ENCODE measurements at places on chromosomes 16 and 17.

GRCh38 chr17:80927791-80928216 is 63.8 kb upstream of the CHMP6 start:
- DNase-seq: no peak

- no peak for DNase-seq
Measured at GRCh38 chr17:67582673-67583081, 135.1 kb upstream of the NOL11 start.

GRCh38 chr17:7747635-7748071 is 30.1 kb downstream of the DNAH2 start:
- DNase-seq: no peak

DNA sequence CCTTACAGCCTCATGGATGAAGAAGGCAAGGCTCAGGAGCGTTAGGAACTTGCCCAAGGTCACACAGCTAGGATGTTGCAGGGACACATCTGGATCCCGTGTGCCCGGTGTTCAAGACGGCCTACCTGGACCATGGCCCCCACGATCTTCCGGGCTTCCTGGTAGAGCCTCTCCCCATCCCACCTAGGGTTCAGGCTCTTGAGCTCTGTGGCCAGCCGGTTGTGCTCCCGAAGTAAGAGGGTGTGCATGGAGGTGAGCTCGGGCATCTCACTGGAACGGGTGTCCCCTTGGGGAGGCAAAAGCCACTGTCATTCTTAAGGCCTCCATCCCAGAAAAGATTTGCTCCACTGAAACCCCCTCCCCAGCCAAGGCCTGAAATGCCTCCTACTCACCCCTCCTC is 5.3 kb downstream of the MPO start:
- no peak for DNase-seq

DNA sequence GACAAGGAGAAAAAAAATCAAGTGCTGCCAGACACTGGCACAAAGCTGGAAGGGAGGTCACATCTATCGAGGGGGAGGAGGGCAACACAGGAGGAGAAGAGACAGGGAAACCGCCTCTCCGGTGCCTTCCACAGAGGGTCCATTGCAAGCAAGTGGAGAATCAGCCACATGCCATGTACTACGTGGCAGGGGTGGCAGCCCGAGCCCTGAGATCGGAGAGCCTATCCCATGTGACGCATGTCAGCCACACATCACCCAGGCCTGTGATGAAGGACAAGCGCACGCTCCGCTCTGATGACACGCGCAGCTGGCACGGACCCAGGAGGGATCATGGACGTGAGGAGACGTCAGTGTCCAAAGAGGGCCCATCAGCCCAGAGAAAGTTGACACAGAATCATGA is 30.1 kb downstream of the ADCY9 start:
- DNase-seq: no peak

DNA sequence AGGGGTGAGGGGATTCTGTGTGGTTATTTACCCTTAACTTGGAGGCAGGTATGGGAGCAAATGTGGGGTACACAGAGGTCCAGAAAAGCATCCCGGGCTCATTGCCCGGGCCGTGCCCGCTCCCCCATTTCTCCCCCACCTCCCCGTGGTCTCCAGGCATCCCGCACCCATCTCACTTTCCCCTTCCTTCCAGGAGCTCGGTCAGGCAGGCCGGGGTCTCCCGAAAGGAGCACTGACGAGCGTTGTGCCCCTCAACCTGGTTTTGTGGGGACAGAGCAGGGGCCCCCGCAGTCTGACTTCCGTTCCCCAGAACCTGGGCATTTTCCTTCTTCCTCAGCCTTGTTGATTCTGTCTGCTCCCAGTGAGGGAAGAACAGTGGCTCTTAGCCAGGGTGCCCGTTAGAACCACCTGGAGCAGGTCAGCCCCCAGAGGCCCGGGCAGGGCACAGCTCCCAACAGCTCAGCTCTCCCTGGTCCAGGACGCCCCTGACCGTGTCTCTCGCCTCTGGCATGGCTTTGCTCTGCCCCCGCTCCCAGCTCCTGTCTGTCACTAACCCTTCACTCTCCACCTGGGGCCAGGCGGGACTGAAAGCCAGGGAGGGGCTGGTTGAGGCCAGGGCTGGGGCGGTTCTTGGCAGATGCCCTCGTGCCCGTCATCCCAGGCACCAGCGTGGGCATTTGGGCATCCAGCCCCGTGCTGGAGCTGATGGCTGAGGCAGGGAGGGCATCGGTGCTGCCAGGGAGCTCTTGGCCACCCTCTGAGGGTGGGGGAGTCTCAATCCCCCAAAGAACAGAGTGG is 12.5 kb upstream of the NUDT16L1 start:
- DNase-seq: no peak

GRCh38 chr16:31219154-31219741 is 2.3 kb upstream of the PYDC1 start:
- DNase-seq: no peak

GRCh38 chr17:43846963-43847371 is at the start of gene CD300LG:
Gene CD300LG, plus strand, starts transcription at chr17:43847176. Its CDS starts 41 bp downstream, at chr17:43847217.
- DNase-seq: no peak

DNA sequence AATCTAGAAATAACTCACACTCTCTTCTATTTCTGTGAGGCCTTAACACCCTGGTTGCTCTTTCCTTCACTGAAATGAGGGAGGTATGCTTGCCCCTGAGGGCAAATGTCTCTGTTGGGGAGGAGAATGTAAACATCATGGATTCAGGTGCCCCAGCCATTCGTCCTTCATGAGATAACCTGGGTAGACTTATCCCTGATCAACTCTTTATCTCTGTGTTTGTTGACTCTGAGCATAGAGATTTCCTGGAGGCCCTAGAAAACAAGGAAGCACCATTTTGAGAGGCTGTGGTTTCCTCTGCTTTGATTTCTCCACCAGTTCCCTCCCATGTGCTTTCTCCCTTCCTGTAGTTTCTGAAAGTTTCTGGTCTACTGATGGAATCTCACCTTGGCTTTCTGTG is 77.3 kb downstream of the PHKB start:
- no peak for DNase-seq

- DNase-seq: no peak
Measured at GRCh38 chr16:57379579-57379978, 7.3 kb downstream of the CX3CL1 start.

GRCh38 chr16:50809561-50809960 is 67.7 kb downstream of the CYLD start:
- no peak for DNase-seq

DNA sequence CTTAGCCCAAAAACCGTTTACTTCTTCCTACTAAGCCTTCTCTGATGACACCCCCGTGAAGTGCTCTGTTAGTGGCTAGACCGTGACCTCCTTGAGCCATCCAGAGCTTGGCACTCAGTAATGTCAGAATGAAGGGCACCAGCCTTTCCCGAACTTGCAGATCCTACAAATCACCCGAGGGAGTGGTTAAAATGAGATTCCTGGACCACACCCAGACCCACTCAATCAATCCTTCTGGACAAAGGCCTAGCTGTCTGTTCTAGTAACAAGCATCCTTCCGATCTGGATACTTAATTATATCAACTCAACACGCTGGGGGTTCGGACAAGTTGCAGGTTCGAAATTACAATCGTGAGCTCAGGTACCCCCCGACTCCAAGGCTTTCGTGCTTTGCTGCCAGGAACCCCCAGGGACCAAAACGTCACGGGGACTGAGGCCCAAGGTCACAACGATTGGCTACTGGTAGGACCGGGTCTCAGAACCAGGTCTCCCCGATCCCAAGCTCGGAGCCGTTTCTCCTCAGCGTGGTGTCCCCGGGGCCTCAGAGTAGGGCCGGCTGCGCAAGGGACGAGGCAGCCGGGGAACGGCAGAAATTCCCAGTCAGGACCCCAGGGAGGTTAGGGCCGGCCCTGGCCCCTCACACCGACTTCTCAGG is 527 bp downstream of the CIAPIN1 start:
- DNase-seq: peak; percentile 18

Data from activated naive CD4-positive, alpha-beta T cell (primary cell).